ENCODE measurements at places on chromosomes 5 and 9. TPM values are rescaled to one million over a fixed set of nuclear protein-coding genes. Genes with fewer than 3 reads are reported as not detected.

DNA sequence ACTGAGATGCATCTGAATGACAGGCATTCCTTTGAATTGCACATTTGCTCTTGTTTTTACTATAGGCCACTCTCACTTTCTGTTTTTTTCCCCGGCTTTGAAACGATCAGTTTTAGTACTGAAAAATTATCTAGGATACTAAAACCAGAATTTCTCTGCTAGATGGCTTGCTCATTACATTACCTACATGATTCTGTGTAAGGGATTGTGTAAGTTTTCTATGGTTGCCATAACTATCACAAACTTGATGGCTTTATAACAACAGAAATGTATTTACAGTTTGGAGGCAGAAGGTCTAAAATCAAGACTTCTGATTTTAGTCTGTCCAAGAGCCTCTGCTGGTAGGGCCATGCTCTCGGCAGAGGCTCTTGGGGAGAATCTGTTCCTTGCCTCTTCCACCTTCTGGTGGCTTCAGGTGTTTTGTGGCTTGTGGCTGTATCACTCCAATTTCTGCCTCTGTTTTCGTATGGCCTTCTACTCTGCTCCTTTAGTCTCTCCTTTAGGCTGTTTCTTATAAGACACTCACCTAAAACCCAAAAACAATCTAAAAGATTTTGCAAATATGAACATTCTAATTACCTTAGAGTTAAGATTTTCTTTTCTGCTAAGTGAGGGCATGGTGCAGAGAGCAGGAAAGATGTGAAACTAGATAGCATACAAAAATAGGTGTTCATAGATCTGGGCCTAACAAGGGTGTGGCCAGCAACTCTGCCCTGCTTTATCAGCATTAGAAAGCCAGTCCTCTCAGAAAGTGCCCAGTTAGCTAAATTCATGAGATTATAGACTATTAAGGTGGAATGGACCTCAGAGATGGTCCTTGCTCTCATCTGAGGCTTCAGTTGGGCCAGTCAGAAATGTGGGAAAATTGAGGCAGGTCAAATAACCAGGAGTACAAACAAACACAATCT is 93.3 kb upstream of the CDKN2B start:
- no peak for DNase-seq

DNA sequence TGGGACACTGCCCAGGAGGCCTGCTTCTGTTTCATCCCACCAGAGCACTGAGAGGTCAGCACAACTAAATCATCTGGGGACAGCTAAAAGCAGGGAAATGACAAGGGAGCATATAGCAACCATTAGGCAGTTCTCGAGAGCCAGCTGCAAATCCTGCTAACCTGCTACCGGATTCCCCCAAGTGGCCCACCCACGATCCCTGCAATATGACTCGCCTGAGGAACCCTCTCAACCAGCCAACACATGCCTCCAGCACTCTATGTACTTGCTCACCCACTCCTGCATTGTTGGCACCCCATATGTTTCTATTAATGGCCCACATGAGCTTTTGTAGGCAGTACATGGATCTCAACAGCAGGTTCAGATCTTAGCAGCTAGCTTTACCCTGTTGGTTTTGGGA is 326.0 kb downstream of the GABRG2 start:
- no peak for DNase-seq

- DNase-seq = no peak
These were observed 351.9 kb downstream of the NFIB start for GRCh38 chr9:13962006-13962405.

The SNX30 gene
- 13.9 TPM for total RNA-seq

The CDX1 gene
- 0.35 TPM for total RNA-seq

GRCh38 chr5:10756549-10756948 is 4.5 kb downstream of the DAP start:
- no peak for DNase-seq

The ACER2 gene
- total RNA-seq = 20.5 TPM

DNA sequence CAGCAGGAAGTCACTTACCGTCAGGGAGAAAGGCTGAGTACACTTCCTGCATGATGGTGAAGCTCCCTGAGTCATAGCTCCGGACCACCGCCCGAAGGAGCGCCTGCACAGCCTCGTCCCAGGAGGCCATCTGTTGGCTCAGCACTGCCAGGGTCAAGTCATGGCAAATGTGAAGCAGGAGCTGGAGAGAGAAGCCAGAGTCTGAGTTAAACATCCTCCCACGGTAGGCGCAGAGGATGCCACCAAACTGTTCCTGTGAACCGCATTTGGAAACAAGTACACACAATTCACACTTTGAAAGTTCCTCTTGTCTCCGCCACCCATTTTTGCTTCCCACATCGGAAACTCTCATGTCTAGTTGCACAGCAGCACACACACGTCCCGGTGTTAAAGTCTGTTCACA is 33.9 kb downstream of the CNOT8 start:
- DNase-seq = no peak

DNA sequence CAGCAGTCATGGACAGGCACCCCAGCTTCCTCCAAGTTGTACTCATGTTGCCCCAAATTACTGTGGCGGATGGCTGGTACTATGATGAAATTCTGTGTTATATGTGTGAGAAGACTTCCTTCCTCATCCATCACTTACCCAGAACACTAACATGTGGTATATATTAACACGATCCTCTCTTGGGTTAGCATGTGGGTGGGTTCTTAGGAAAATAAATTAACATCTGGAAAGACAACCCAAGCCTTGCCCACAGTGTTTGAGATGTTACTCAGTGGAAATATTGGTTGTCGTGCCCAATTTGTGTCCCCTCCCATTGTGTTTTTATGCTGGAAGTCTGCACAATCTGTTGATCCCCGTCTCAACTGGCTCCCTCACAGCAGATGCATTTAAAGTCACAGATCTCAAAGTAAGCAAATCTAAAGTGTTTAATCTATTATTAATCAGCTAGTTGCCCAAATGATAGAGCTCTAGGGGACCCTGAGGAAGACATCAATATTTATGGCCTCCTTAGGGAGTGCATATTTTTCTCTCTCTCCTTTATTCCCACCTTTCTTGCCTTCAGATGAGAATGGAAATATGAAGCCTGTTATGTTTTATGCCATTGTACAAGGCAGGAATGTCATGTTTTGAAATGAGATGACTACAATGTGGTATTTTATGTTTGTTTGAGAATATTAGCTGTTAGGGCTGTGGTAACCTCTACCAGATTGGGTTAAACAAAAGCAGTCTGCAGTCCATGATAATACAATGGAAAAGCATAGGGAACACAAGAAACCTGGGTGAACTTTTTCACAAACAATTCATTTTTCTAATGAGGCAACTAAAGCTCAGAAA is 93.9 kb downstream of the GRIA1 start:
- DNase-seq = no peak

- no peak for DNase-seq
These were observed 95.7 kb downstream of the ANKH start for GRCh38 chr5:14775857-14776256.

DNA sequence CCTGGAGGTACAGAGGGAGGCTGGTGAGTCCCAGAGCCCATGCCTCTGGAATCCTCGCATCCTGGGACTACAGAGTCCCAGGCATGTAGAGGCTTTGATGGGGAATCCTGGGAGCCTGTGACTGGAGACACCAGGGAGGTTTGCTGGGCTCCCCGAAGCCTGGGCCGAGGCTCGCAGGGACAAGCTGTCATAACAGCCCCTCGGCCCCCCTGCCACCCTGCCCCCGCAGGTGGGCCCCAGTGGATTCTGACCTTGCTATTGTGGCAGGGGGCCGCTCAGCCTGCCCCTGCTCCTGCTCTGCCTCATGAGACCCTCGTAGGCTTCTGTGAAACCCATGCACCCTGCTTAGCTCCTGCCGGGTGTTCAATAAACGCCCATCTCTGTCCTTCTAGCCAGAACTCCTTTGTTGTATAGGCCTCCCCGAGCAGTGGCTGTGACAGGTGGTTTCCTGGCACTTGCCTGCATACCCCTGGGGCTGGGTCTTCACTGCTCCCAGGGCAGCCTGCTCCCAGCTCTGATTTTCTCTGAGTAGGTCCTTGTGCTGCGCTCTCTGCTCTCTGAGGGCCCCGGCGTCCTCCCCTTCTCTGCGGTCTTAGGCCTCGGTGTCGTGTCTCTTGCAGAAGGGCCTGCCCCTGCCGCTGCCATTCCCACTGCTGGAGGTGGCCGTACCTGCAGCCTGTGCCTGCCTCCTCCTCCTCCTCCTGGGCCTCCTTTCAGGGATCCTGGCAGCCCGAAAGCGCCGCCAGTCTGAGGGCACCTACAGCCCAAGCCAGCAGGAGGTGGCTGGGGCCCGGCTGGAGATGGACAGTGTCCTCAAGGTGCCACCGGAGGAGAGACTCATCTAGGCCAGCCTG is 20.4 kb downstream of the CRB2 start:
- no peak for DNase-seq

DNA sequence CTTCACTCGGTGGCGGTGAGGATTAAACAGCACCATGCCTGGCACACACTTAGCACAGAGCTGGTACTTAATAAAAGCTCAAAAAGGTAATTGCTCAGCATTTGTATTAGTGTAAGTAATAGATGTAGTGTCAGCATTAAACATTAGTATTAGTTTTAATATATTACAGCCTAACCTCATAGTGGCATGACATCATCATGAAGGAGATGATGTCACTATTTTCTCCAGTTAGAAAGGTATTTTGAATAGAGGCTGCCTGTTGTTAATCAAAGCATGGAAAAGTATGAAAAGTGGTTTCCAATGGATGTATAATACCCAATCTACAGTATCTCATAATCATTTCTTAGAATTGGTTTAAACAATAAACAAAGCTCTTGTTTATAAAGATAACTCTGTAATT is 49.0 kb upstream of the FSTL4 start:
- no peak for DNase-seq

- no peak for DNase-seq
These were observed 35.7 kb downstream of the PLPPR1 start for GRCh38 chr9:101064206-101064605.
